ENCODE measurements at places on chromosomes 2 and 18. TPM values are rescaled to one million over a fixed set of nuclear protein-coding genes. Genes with fewer than 3 reads are reported as not detected.

Gene ATP6V1B1
- total RNA-seq: 0.48 TPM

- peak; percentile 57 for DNase-seq
These were observed 97.2 kb downstream of the INSIG2 start for GRCh38 chr2:118185210-118186109.

Gene NOL4
- not detected for total RNA-seq

Gene NCKAP5
- total RNA-seq: 8.9 TPM

GRCh38 chr2:44358503-44358902, 2.8 kb downstream of the PREPL start:
- DNase-seq: no peak

Gene ACADL
- total RNA-seq: 2.0 TPM

Gene CFC1
- not detected for total RNA-seq

Gene TMEM127
- 71.8 TPM for total RNA-seq

Gene EML6
- total RNA-seq: 0.25 TPM

Gene GNAL
- total RNA-seq: 1.1 TPM

- no peak for DNase-seq
These were observed 19.0 kb downstream of the CRACDL start for GRCh38 chr2:98917031-98917471.

Gene BOLA3
- 65.3 TPM for total RNA-seq

- DNase-seq: no peak
These were observed 11.4 kb upstream of the ARHGAP25 start for GRCh38 chr2:68723181-68723580.

GRCh38 chr2:46887028-46887885, 28.3 kb downstream of the MCFD2 start:
- DNase-seq: no peak

DNA sequence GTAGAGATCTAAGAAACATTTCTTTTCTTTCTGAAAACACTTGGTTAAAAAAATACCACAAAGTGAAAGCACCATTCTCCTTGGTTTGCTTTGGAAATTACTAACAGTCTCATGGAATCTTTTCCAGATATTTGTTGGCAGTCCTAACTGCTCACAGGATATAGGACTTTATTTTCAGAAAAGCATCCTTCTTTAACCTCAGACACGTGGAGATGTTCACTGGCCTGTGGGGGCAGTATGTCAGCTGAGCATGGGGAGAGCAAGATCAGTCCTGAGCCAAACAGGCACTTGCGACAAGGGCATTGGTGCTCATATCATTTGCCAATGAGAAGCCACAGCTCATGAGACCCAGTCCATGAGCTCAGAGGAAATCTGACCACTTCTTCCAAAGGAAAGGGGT, 371.9 kb downstream of the NBAS start:
- no peak for DNase-seq

Gene PLEK
- total RNA-seq: 6.2 TPM

Gene C2orf80
- not detected for total RNA-seq

DNA sequence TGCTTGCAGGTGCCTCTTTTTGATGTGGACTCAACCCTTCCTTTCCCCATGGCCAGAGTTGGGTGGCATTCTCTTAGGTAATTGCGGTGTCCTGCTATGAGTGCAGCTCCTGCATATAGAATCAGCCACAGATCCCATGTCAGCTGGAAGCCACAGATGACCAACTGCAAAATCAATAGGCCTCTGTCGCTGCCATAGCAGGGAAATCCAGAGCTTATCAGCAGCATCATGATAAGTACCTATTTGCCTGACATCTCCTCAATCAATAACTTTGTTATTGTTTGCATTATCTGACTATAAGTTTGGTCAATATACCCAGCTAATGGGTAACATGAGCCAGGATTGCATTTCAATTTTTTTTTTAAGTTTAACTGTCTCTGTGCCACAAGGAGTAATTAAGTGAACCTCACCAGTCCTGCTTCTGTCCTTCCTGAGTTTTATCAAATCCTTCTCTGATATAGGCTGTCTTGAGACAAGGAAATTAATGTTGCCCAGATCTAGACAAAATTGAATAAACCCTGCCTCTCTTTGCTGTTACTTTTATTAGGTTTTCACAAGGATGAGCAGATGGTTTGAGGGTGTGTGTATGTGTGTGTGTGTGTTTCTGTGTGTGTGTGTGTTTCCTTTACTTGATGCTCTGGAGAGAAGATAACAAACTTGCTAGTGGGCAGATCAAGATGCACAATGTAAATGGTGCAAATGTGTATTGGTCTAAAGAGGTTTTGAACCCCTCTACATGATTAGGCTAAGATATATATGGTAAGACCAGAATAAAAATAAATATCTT, 59.6 kb upstream of the CREB1 start:
- DNase-seq: no peak

GRCh38 chr2:88765154-88765888, 73.8 kb downstream of the RPIA start:
- no peak for DNase-seq

DNA sequence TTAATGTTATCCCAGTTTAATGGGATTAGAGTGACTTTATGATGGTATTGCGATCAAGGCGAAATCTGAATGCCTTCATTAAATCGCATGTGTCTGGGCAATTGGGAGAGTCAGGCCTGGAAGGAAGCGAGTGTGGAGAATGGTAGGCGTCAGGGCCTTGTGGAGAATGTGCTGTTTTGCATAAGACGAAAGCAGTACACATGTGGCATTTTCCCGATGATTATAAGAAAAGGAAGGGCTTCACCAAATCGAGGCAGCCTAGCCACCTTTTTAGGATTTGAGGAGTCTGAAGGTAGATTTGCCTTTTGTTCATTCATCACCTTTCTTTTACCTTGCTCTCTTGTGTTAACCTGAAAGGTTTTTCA, 1.0 kb downstream of the ZNF532 start:
- DNase-seq: no peak

GRCh38 chr2:232538671-232539070, 821 bp upstream of the CHRNG start:
- no peak for DNase-seq

- peak; percentile 51 for DNase-seq
These were observed 155.3 kb downstream of the RTP5 start for GRCh38 chr2:242024751-242025355.

GRCh38 chr2:207288628-207289027, 122.9 kb upstream of the KLF7 start:
- DNase-seq: no peak

- DNase-seq: no peak
These were observed at the start of gene TUBA3E for GRCh38 chr2:130198343-130198742. TSS of gene TUBA3E (minus strand) at chr2:130198439. CDS start at chr2:130198360, 79 bp downstream.

Gene NDUFV2
- 337 TPM for total RNA-seq

GRCh38 chr2:49914281-49914680, 760.0 kb upstream of the FSHR start:
- no peak for DNase-seq

DNA sequence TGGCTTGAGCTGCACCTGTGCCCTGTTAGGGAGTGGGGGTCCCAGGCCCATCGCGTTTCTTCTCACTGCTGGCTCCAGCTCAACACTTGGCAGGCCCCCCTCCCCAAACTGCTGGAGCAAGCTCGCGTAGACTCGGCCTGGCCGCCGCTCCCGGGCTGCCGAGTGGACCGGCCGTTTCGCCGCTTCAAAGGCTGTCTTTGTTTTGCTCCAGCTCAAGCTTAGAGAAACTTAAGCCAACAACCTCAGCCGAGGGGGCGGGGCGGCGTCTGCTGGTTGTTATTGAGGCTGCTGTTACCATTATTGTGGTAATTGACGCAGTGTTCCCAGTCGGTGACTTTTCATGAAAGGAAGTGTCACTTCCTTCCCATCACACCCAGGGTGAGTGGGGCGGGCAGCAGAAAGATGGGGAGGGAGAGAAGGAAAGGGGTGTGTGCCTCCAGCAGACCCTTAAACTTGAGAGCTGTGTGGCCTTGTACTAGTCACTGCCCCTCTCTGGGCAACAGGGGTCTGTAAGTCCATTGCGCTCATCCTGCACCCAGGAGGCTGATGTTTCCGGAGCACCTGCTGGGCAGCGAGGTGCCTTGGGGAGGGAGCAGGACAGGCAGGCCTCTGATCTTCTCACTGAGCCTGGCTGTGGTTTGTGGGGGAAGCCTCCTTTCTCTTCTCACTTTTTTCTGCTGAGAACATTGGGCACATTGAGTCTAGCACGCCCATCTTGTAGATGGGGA, 2.1 kb downstream of the ARID5A start:
- peak; percentile 82 for DNase-seq

Gene TCF7L1
- 9.8 TPM for total RNA-seq

Gene DTNA
- 220 TPM for total RNA-seq

GRCh38 chr2:177989029-177989885, 83.3 kb downstream of the PDE11A start:
- no peak for DNase-seq
